ENCODE measurements at places on chromosomes 13 and 19. TPM values are rescaled to one million over a fixed set of nuclear protein-coding genes. Genes with fewer than 3 reads are reported as not detected.

Gene ZNF700
- total RNA-seq: 0.17 TPM

Gene PSG2
- total RNA-seq: not detected

Gene SIGLEC10
- total RNA-seq: 0.08 TPM

Gene TINCR
- total RNA-seq: 3.9 TPM

Gene MEIS3
- total RNA-seq: 41.8 TPM

Gene FFAR3
- total RNA-seq: 0.21 TPM

Gene CABP5
- not detected for total RNA-seq

Gene C2CD4C
- 0.44 TPM for total RNA-seq

Gene ZNF829
- total RNA-seq: 0.37 TPM

Gene ZNF382
- total RNA-seq: 0.03 TPM

Gene TMEM38A
- total RNA-seq: 1.4 TPM

Gene MTRF1
- total RNA-seq: 4.2 TPM

Gene DPF1
- 4.8 TPM for total RNA-seq

Gene MEIOSIN
- 0.23 TPM for total RNA-seq

Gene SIGLEC14
- total RNA-seq: not detected

Gene DUS3L
- 32.3 TPM for total RNA-seq

Gene COL5A3
- 3.2 TPM for total RNA-seq

Gene LYPD3
- total RNA-seq: 0.22 TPM

Gene SRRM5
- 0.80 TPM for total RNA-seq

Gene ZNF701
- 0.15 TPM for total RNA-seq

Gene FREM2
- total RNA-seq: not detected

Gene NLRP9
- not detected for total RNA-seq

Gene ANKRD24
- total RNA-seq: 0.29 TPM

Gene CD22
- total RNA-seq: 0.95 TPM

Gene SOX1
- total RNA-seq: not detected

Gene IGLON5
- 0.06 TPM for total RNA-seq

Gene APBA3
- 13.1 TPM for total RNA-seq

Gene MYO16
- 0.03 TPM for total RNA-seq

Gene JSRP1
- 0.56 TPM for total RNA-seq

Gene ALOX5AP
- total RNA-seq: 7.1 TPM

Gene SERPINE3
- not detected for total RNA-seq

Gene DPP9
- total RNA-seq: 60.1 TPM

Gene PSG3
- not detected for total RNA-seq

Gene GALP
- not detected for total RNA-seq

Gene KCNC3
- total RNA-seq: 1.5 TPM

Gene ANGPTL4
- 354 TPM for total RNA-seq

Gene ZFR2
- total RNA-seq: not detected

Gene GRIN3B
- 1.8 TPM for total RNA-seq

Gene LILRB4
- total RNA-seq: not detected

Gene RFX2
- 7.3 TPM for total RNA-seq

Gene RAX2
- not detected for total RNA-seq

Gene GRK1
- total RNA-seq: not detected

Gene ZNF628
- total RNA-seq: 7.2 TPM

Gene APOC4
- not detected for total RNA-seq

Gene CEACAM8
- not detected for total RNA-seq

Gene ZNF559
- 3.6 TPM for total RNA-seq

Gene TNFSF13B
- not detected for total RNA-seq

Gene OLFM4
- not detected for total RNA-seq

Measured in A549 treated with GW870086 at 1 μM for 4 hours (cell line).